Glomerular endothelial cell (primary cell): ENCODE measurements at places on chromosomes 2 and 18. TPM values are rescaled to one million over a fixed set of nuclear protein-coding genes. Genes with fewer than 3 reads are reported as not detected.

DNA sequence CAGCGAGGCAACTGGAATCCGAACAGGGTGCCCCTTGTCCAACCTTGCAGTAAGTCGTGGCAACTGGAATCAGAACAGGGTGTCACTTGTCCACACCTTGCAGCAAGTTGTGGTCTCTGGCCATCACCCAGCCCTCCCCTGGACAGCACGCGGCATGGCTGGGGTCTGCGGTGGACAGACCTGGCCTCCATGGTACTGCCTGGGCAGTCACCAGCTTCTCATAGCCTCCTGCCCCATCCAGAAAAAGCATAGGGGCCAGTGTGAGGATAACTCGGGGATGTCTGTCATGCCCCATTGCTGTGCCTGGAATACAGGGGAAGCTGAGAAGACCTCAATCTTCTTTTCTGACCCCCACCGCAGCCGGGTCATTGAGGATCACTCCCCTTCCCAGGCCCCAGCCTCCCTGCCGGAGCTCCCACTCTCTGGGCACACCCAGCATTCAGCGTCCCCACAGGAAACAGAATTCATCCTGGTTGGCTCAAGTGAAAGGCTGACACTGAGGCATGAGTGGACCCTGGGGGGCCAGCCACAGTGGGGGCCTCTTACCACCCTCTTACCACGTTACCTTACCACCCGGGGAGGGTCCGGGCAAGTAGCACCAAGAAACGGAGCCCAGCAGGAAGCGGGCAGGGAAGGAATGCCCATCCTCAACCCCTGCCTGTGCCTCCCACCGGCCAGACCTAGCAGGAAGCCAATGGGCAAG, 68.0 kb upstream of the RAB6C start:
- DNase-seq, result no peak

The AOX1 gene
- total RNA-seq, result 3.8 and 6.3 TPM in 2 replicates

- DNase-seq, result no peak
These were observed 44.5 kb downstream of the USP34 start for GRCh38 chr2:61426267-61426897.

The TMEM178A gene
- 0.68 and 1.9 TPM in 2 replicates for total RNA-seq

The MYO3B gene
- total RNA-seq, result not detected in 2 replicates

The EPHA4 gene
- total RNA-seq, result 6.5 and 22.2 TPM in 2 replicates

- DNase-seq, result no peak
These were observed 27.2 kb upstream of the ACYP2 start for GRCh38 chr2:54088191-54088634.
